Thoracic aorta (tissue), 2 donors: ENCODE measurements at places on chromosomes 4 and X.

DNA sequence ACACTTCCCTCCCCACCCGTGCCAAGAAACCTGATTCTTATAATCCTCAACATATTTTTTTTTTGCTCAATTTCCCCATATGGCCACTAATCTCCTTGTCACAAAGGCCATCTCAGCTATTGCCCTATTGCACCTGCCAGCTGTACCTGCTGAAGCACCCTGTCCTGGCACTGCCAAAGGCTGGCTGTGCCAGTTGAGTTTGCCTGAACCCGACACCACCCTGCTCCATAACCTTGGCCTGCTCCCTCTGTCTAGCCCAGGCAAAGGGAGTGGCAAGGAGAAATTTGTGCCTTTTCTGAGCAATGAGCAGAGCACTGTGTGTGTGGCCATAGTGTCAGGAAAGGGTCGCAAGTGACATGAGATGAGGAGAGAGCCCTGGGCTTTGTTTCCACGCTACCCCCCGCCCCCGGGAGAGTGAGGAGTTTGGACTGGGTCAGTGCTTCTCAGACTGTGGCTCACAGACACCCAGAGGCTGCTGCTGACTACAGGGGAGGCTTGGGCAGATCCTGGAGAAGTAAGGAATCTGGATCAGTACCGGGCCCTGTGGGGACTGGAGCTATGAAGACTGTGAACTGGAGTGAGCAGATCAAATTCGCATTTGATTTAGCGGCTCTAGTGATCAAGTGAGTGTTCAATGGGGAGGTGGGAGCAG lies 42.2 kb upstream of the HMGB3 start:
- no peak for DNase-seq

- DNase-seq: no peak
Measured at GRCh38 chrX:103806862-103807474, 25.1 kb downstream of the RAB9B start.

GRCh38 chr4:159396151-159396550 lies 293.3 kb downstream of the RAPGEF2 start:
- no peak for DNase-seq

DNA sequence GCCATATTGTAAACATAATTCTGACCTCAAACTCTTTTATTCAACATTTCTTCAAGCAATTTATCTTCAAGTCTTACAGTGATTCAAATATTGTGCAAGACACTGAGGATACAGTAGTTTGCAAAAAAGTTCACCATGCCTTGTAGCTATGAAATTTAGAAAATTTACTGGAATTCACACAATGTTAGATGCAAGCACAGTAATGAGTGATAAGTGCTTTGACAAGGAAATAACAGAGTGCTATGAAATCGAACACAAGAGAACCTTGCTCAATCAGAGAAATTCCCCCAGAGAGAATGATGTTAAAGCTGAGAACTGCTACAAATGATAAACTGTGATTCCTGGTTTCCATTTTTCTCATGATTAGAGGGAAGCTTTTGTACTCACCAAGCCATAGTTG lies 952.9 kb downstream of the FAT4 start:
- no peak for DNase-seq

- no peak for DNase-seq
Measured at GRCh38 chr4:30945586-30945985, 225.4 kb downstream of the PCDH7 start.

DNA sequence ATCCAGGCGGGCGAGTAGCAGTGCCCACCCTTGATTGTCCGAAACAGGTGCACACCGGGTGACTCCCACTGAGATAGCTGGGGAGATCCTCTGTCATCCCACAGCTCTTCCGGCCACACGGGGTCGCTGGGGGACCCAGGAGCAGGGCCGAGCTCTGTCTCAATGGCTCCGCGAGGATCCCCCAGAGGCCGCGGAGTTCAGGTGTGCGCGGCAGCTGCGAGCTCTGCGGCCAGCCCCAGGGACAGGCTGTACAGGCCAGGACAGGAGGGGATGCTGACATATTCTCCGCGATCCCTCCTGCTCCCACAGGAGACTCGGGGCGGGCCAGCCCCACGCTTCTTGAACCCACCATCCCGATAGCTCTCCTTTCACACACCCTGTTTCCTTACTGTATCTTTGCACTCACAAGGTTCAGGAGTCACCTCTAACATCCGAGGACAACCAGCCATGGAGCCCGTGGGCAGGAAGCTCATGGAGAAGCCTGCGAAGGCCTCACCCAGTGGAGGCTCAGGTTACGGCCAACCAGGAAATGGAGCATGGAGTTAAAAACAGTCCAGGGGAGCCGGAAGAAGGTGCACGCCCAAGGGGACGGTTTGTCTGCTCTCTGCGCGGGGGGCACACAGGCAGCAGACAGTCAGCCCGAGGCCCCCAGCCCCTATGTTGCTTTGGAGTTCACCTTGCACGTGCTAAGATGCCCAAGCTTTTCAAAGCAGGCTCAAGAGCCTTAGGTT lies 77.9 kb upstream of the AMELX start:
- no peak for DNase-seq

- DNase-seq: no peak
Measured at GRCh38 chr4:151629097-151629783, 131.6 kb downstream of the GATB start.

DNA sequence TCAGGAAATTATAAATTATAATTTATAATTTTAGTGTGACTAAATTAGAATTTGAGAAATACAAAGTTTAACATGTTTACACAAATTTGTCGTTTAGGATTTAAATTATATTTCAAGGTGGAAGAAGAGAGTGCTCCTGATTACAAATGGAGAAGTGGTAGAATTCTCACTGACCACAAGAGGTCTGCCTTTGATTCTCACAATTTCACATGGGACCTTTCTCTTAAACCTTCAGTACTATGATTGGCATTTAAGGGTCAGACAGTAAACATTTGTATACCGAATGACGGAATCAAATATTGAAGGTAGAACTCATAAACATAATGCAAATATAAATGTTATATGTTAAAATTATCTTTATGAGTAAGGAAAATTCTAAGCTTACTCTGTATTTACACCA lies 171.7 kb downstream of the SLIT2 start:
- DNase-seq: no peak

- no peak for DNase-seq
Measured at GRCh38 chrX:140608111-140608510, 101.4 kb upstream of the LINC00632 start.

DNA sequence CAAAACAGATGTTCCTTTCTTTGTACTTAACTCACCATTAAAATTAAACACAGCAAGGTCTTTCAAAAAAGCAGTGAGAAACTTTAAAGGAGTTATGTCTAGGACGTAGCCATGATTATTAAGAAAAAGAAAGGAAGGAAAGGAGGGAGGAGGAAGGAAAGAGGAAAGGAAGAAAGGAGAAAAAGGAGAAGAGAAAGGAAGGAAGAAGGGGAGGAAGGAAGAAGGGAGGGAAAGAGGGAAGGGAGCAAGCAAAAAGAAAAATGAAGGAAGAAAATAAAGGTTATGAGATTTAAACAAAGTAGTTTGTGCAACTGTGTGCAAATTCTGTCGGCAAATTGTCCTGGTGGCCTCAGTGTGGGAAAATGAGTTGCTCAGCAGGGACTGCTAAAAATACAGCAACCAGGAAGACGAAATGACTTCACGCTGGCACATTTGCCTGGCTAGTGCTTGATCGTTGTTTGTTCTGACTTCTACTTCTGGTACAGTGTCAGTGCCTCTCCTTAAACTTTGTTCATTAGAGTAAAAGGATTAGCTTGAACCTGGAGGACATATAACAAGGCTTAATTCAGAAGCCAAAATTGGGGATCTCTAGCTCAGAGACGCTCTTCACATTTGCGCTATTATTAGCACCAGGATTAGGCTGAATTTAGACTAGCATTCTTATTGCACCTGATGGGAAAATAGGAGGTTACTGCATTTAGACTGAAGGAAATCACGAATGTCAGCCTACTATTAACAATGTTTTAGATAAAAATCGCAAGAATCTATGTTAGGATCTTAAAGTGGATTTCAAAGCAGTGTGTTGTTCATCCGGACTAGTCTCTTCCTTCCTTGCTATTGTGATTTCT lies 81.2 kb downstream of the DCK start:
- DNase-seq: no peak

DNA sequence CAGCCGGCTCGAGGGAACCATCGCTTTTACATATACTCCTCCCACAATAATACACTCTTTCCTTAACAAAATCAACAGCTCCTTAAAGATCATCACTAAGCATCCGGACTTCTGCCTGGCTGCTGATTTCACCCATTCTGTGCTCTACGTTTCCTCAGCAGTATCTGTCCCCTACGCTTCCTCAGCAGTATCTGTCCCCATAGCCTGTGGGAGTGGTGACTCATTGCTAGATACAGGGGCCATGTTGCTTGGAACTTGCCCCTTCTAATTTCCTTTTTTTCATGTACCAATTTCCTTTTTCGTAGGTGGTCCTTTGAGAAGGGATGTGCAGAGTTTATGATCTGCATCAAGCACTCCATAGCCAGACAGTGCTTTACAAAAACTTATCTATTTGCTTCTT lies 18.6 kb downstream of the MAP3K15 start:
- no peak for DNase-seq

DNA sequence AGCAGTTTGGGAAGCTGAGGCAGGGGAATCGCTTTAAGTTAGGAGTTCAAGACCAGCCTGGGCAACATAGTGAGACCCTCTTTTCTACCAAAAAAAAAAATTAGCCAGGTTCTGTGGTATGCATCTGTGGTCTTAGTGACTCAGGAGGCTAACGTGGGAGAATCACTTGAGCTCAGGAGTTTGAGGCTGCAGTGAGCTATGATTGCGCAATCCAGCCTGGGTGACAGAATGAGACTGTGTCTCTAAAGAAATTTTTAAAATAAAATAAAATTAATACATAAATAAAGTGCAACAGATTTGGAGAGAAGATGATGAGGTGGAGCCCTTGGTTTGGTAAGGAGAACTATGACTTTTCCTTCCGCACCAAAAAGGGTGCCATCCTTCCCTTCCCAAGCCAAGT lies 436.9 kb downstream of the NLGN4X start:
- DNase-seq: no peak

DNA sequence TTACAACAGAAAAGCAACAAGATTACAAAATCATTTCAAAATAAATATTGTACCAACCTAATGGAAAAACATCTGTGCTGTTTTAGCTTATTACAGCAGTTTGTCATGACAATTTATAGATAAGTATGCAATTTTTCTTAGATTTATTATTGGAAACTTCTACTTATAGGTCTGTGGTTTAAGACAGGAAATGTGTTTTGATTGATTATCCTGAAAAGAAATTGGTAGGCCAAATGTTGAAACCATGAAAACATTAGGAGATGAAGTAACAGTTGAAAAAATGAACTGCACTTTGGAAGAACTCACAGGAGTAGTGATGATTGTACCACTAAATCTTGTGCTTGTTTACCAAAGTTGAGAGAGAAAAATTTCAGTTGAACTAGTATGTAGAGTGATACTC lies 162.2 kb upstream of the GIMD1 start:
- no peak for DNase-seq
